NCI-H526 (cell line): ENCODE measurements at places on chromosomes 16 and 17.

GRCh38 chr17:67217446-67217845, 27.6 kb downstream of the HELZ start:
- DNase-seq = no peak

DNA sequence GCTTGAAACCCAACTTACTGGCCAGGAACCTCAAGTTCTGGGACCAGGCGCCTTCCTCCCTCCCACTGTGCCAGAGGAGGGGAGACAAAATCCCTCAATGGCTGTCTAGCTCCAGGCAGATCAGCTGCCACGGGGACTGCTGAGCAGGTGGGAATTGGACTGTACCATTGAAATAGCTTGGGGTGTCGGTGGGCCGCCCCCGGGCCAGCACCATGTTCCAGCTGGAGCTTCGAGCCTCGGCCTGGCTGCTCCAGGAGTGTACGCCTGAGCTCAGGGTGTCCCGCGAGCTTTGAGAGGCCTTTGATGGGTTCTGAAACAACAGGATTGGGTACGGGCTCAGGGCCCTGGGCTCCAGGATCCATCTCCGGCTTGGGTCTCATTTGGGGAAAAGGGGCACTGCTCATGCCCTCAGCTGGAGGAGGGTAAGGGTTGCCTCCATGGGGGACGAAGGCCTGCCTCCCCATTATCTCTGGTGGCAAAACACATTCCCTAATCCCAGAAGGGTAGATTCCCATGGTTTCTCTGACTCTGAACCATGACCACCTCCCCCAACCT, 4.6 kb upstream of the SPATA32 start:
- DNase-seq = no peak

- no peak for DNase-seq
Observed at GRCh38 chr17:13403982-13404946, 197.5 kb downstream of the HS3ST3A1 start.

- DNase-seq = no peak
Observed at GRCh38 chr17:60091109-60091508, 12.4 kb upstream of the HEATR6 start.

DNA sequence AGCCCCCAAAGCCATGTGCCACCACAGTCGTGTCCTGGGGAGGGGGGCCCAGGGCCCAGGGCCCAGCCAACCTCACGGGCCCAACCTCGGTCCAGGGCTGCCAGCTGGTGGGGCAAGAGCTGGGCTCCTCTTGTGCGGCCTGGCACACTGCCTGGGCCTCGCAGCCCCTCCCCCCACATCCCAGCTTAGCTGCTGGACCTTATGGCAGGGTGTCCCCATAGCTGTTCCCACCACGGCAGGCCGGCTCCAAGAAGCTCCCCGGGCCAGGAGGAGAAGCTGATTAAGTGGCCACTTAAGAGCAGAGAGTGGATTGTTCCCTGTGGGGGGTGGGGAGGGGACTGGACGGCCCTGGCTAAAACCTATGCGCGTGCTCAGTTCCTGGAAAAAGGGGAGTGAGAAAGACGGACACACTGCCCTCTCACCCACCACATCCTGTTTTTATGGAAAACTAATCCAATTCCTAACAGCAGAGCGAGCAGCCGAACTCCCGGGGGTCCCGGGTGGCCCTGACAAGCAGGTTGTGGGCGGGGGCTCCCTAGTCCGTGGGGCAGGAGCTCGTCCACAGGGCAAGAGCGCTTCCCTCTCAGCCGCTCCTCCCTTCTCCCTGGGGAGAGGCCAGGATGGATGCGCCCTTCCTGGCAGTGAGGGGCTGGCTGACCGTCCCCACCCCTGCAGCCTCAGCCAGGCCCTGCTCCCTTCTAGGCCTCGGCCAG, 16.8 kb downstream of the PIEZO1 start:
- no peak for DNase-seq

DNA sequence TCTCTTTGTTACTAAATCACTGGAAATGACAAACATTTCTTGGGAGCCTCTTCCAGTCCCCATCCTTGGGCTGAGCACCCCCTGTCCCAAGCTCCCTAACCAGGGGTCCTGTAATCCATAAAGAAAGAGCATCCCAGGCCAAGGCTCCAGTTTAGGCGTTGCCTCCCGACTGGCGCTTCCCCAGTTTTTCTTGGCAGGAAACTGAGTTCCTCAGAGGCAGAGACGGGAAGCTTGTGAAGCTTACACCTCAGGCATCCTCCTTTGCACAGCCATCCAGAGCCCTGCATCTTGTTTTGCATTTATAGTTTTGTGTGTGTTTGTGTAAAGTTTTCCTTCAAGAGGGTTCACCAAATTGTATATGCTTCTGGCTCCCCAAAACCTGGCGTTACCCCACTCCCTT, 7.1 kb downstream of the COPZ2 start:
- DNase-seq = no peak
